ENCODE measurements at places on chromosomes 2 and 18.
A peak's percentile ranks its signal among the peaks of the same experiment; 100 is the strongest.

GRCh38 chr2:160224060-160224459, 24.0 kb upstream of the ITGB6 start:
- DNase-seq = peak; percentile 96

- no peak for DNase-seq
Observed at GRCh38 chr2:183752571-183752970, 628.3 kb downstream of the NUP35 start.

GRCh38 chr2:33513480-33513879, 37.0 kb downstream of the RASGRP3 start:
- DNase-seq = no peak

- no peak for DNase-seq
Observed at GRCh38 chr2:85763831-85764230, 10.0 kb downstream of the ATOH8 start.
